ENCODE measurements at places on chromosomes 6 and 20. TPM values are rescaled to one million over a fixed set of nuclear protein-coding genes. Genes with fewer than 3 reads are reported as not detected.

GRCh38 chr20:15205719-15206118 is 868.3 kb upstream of the FLRT3 start:
- peak; percentile 49 for DNase-seq

- peak; percentile 97 for DNase-seq
Measured at GRCh38 chr6:134809130-134809529, 140.8 kb downstream of the ALDH8A1 start.

DNA sequence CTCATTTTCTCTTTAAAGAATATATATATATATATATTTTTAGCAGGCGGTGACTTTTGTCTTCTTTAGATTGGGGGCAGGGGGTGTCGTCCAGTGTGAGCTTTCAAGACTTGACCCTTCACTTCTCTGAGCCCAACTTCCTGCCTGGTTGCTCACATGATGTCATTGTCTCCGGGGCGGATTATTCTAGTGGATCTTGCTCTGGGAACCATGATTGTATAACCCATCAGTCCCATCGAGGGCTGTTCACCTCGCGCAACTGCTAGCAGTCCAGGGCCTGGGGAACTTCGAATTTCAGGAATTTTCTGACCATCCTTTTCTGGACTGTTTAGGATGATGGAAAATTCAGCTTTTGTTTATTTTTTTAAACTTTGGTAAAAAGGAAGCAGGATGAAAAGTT is 1.0 kb downstream of the IGF2R start:
- peak; percentile 79 for DNase-seq

- DNase-seq = no peak
Measured at GRCh38 chr6:17397764-17398194, 4.4 kb downstream of the CAP2 start.

DNA sequence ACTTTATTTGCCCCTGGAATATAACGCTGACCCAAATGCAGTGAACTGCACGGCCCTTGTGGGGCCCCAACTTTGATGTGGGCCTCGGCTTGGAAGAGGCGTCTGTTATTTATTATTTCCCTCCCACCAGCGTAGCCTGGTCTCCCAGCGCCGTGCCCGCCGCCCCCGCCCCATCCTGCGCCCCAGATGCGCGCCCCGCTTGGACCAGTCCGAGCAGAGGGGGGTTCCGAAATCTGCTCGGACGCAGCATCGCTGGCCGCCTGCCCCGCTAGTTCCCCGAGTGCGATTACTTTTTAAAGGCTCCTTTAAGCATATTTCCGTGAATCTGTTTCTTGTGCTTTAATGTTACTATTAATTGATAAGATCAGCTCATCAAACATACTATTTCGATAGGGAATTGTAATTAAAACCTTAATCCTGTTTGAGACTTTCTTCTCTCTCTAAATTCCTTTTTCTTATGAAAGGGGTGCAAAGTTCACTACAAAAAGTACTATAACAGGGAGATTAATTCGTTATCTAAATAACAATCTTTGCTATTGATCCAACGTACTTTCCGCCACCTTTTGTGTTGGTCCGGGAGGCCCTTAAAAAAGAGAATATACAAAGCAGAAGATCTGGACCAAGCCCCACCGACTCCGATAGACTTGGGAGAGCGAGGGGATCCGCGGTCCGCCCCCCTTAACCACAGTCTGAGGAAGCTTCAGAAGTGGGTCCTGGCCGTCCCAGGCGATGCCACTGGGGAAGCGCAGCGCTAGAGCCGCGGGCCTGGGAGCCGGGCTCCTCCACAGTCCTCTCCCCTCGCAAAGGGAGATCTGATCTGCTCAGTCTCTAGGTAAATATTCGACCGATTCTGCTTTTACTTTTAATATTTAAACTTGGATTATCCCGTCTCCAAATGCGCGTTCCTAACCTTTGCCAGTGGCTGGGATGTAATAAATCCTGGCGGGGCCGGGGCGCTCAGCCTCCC is 10.2 kb downstream of the POU3F2 start:
- DNase-seq = no peak

DNA sequence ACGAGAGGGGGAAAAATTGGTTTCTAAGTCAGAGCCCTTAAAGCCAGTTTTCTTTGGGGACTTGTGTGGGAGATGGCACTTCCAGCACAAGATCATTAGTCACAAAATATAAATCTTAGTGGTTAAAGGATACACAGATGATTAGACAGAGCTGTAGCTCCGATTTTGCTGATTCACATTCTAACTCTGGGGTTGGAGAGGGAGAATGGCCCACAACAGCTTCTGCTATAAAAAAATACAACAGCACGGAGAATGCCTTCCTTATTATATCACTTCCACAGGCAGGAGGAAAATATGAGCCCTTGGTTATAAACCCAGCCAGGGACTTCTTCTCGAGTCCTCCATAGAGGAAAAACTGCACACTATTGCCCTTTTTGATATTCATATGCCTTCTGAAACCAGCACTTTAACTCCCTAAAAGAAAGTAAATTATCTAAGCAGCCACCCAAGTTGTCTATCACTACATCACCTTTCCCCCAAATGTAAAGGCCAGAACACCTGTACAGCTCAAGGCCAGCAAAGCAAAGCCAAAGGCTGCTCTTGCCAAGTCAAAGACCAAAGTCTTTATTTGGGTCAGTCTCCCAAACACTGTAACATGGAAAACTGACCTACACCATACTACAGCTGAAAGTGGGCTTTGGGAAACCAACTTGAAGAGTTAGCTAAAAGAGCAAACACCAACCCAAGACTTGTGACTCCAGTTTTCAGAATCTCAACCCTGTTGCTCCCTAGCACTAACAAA is 10.4 kb downstream of the MRPL14 start:
- DNase-seq = peak; percentile 83

- no peak for DNase-seq
Measured at GRCh38 chr6:34891296-34891695, 2.2 kb downstream of the ANKS1A start.

- no peak for DNase-seq
Measured at GRCh38 chr6:111173341-111173740, 86.0 kb downstream of the SLC16A10 start.

GRCh38 chr20:21656308-21657067 is 49.0 kb upstream of the PAX1 start:
- DNase-seq = no peak

DNA sequence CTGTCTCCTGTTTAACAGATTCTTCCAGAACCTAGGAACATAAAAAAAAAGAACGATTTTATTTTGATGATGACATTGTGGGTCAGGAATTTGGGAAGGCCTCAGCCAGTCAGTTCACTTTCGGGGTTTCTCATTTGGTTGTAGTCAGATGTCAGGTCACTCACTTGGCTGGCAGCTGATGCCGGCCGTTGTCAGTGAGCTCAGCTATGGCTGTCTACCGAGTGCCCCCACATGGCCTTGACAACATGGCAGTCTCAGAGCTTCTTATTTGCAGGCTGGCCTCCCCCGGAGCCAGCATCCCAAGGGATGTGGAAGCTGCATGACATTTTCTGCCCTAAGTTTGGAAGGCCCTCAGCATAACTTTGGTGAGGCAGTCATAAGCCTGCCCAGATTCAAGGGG is 11.5 kb downstream of the RNF217 start:
- DNase-seq = no peak

DNA sequence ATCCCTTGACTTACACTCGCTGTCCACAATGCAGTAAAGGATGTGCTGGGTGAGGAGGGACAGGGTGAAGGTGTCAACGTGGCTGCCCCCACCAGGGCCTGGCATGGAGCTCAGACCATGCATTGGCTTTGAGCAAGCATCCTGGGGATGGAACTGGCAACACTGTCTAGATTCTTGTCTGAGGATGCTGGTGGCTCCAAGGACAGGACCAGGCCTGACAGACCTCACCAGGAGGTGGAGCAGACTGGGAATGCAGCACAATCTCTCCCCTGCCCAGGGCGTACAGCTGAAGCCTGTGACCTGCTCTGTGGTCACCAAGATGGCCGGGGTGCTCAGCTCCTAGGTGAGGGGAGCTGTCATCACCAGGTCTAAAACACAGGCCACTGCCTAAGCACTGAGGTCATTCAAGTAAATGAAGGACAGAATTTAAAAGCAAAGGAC is 50.9 kb downstream of the MYH7B start:
- no peak for DNase-seq

DNA sequence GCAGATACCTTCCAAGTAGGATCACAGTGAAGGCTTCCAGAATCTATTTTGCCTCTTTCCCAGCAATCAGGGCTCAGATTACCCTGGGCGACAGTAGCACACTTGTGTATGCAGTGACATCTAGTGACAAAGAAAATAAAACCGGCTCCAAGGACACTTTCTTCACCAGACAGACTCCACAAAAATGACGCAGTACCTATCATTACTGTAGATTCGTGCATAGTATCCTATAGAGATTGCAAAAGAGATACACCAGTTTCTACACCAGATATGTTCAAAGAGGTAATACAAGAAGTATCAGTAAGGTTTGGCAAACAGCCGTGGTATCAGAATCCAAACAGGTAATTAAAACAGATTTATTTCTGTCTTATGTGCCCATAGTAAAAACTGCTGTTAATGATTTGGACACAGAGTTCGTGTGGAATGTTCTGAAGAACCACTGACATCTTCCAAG is 600.4 kb upstream of the JAG1 start:
- DNase-seq = peak; percentile 66

DNA sequence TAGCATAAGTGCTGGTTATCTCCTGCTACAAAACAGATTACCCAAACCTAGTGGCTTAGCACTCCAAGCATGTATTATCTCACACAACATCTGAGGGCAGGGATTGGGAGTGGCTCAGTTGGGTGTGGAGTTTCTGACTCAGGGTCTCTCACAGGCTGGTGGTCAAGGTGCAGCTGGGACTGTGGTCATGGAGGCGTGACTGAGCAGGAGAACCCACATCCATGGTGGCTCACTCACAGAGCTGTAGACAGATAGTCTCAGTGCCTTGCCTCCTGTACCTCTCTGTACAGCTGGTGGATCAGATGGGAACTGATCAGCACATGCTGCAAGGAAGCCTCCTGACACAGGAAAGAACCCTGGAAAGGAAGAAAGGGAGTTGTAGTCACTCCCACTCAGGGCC is 83.1 kb upstream of the CST7 start:
- DNase-seq = no peak

IRF4 gene
- total RNA-seq = not detected

C6orf52 gene
- total RNA-seq = 1.4 TPM

TNFRSF21 gene
- total RNA-seq = 31.2 TPM

FAM209B gene
- total RNA-seq = not detected
